ENCODE measurements at places on chromosomes 7 and 10.
A peak's percentile ranks its signal among the peaks of the same experiment; 100 is the strongest.

GRCh38 chr10:15636446-15636845 is 83.3 kb downstream of the ITGA8 start:
- DNase-seq, result no peak

- peak; percentile 52 for DNase-seq
Observed at GRCh38 chr10:80924063-80924952, 386.6 kb downstream of the SH2D4B start.

- no peak for DNase-seq
Observed at GRCh38 chr10:107540981-107541380, 376.5 kb upstream of the SORCS1 start.

GRCh38 chr7:91114232-91114631 is 150.0 kb upstream of the FZD1 start:
- DNase-seq, result no peak

DNA sequence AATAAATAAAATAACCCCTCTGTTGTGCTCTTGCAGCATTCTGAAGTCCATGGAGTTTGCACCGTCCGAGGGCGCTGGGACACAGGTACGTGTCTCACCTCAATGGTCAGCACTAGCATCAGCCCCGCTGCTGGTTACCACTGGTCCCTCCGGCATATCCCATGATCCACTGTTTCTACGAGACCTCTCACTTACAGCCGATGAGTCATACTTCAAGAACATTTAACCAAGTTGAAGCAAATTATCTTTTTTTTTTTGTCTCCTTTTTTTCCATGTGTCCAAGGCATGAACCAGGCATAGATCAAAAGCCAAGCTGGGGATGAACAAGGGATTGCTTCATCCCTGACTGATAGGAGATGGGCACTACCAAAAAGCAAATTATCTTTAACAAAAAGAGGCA is 92.9 kb upstream of the SH2B2 start:
- DNase-seq, result no peak

- no peak for DNase-seq
Observed at GRCh38 chr7:152073352-152073751, 47.9 kb downstream of the GALNT11 start.

DNA sequence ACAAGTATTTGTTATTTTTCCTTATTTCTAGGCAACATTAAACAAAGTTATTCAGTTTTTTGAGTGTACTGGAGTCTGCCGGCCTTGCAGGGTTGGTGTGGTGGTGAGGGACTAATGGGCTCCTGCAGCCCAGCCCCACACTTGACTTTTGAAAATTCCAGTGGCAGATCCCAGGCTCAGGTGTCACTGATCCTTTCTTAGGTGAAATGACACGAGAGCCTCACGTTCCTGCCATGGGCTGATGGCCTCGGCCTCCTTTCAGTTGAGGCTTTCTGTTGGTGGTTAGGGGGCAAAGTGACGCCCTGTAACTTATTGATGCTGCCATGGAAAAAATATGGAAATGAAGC is 117.9 kb downstream of the NKX6-2 start:
- DNase-seq, result no peak

GRCh38 chr7:44385434-44386138 is 60.2 kb upstream of the CAMK2B start:
- DNase-seq, result no peak

DNA sequence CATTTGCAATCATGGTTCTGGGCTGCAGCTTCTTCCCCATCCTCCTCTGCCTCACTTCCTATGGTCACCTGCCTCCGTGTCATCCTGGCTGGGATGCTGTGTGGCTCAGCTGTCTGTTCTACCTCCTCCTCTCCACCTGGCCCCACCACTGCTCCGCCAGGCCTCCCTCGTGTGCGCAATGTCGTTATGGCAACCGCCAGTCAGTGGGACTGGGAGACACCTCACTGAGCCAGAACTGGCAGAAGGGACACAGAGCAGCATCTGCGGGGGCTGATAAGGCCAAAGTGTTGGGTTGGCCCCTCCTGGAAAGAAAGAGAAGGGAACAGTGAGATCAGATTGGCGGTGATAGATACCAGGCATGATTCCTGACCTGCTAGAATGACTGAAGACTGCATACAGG is 527.5 kb downstream of the INHBA start:
- no peak for DNase-seq

GRCh38 chr10:97607095-97607636 is 17.6 kb downstream of the C10orf62 start:
- no peak for DNase-seq

DNA sequence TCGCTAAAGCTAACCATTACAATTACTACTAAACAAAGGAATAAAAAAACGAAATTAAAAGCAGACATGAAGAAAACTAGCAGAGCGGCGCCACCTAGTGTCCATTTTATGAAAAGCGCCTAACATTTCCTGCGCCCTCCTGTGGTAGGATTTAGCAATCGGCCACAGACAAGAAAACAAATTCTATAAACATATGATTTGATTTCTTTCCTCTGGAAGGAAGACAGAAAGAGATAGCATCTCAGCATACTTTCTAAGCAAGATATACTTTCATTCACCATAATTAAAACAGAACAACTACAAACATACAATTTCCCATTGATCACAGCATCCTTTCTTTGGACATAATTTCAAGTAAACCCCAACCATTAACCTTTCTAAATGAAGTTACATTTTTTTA is 337.7 kb upstream of the NPVF start:
- DNase-seq, result peak; percentile 83

DNA sequence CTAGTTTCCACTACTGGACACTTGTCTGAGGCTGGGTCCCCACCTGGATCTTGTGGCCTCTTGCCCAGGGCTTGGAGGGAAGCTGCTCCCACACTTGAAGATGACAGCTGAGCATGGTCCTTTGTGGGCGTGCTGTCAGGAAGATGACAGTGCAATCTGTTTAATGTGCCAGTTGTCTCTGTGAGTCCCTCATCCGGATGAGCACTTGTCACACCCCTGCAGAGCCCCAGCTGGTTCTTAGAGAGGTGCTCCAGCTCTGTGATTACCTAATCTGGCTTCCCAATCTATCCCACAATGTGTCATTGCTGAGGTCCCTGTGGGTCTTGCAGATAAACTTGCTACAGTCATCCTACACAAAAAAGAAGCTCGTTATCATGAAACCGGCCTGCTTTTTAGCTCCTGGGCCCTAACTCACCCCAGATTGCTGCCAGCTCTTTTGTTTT is 34.8 kb upstream of the CCSER2 start:
- peak; percentile 52 for DNase-seq

DNA sequence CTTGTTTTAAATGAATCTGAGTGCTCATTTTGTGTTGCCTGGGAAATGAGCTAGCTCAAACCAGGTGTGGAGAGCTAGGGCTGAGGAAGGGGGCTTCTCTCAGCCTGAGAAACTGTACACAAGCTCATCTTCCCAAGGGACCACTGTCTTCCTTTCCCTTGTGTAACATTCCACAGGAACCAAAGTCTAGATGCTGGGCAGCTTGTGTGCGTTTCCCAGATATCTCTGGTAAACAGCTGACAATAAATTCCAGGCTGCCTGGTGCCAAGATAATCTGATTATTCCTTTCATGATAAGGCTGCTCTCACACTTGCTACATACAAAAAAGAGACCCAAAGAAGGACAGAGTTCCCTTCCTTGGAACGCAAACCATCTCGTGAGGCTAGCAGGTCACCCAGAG is 33.1 kb upstream of the MKLN1 start:
- DNase-seq, result no peak

DNA sequence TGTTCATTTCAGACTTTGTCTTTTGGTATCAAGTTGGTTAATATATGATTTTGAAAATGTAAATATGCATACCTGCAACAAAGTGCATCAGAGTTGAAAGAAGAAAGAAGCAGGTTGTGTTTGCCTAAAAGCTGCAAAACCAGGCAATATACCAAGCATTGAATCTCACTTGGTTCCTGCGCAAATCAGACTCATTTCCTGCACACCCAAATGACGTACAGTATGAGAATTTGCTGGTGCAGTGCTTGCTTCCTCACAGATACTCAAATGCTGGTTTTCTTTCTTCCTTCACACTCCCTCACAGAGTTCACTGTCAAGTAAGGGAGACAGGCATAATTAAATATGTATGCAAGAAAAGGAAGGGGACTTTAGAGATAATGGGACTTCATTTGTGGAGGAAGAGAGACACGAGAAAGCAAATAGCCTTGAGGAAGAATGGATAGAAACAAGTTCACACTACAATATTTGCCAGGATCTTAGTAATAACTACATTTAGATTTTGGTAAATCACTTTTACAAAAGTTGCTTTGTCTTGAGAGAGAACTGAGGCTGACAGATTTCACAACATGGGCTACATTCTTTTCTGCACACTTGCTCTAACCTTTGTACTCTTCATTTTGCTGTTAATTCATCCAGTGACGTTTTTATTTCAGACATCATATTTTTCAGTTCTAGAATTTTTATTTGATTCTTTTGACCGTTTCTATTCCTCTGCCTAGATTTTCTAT is 56.9 kb upstream of the AOAH start:
- no peak for DNase-seq

DNA sequence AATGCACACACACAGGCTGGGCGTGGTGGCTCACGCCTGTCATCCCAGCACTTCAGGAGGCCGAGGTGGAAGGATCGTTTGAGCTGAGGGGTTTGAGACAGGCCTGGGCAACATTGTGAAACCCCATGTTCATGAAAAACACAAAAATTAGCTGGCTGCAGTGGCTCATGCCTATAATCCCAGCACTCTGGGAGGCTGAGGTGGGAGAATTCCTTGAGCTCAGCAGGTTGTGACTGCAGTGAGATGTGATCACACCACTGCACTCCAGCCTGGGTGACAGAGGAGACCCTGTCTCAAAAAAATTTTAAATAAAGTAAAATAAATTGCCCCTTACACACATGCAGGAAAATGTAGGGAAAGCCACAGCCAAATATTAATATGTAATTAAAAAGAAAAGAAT is 44.1 kb downstream of the RNF32 start:
- DNase-seq, result no peak

DNA sequence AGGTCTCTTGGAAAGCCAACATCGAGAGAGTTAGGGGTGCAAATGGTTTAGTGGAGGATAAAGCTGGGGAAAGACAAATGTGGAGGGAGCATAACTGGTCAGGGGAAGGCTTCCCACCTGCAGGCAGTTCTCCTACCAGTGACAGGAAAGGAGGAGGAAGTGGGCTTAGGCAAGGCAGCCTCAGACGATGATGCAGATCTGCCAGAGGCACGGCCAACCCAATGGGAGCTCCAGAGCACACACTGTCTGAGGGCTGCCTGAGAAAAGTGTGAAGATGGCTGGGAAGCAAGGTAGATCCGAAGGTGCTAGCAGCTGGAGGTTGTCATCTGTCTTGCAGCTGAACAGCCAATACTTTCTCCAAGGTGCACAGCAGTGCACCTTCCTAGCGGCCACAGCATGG is 178.8 kb downstream of the C7orf25 start:
- DNase-seq, result no peak

- no peak for DNase-seq
Observed at GRCh38 chr10:113397047-113397446, 155.8 kb upstream of the HABP2 start.

GRCh38 chr10:126160571-126160970 is 227.7 kb downstream of the ADAM12 start:
- no peak for DNase-seq

DNA sequence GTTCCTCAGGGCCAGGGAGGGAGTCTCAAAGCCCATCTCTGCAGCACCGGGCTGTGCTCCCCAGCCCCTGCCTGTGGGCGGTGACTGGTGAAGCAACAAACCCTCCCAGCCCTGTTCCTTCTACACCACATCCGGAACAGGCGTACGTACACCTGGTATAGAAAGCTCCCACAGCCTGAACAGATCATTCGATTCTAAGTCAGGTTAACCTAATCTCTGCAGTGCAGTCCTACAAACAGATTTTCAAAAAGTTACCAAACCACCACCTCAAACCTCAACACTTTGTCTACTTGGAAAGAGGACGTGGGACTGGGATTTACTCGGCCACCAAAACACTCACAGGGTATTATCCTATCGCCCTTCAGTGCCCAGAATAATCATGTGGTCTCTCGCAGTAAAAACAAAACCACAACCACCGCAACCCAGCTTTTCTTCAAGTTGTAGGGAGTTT is 238.4 kb downstream of the DIP2C start:
- peak; percentile 82 for DNase-seq

GRCh38 chr7:112172870-112173567 is 33.2 kb downstream of the DOCK4 start:
- DNase-seq, result no peak

DNA sequence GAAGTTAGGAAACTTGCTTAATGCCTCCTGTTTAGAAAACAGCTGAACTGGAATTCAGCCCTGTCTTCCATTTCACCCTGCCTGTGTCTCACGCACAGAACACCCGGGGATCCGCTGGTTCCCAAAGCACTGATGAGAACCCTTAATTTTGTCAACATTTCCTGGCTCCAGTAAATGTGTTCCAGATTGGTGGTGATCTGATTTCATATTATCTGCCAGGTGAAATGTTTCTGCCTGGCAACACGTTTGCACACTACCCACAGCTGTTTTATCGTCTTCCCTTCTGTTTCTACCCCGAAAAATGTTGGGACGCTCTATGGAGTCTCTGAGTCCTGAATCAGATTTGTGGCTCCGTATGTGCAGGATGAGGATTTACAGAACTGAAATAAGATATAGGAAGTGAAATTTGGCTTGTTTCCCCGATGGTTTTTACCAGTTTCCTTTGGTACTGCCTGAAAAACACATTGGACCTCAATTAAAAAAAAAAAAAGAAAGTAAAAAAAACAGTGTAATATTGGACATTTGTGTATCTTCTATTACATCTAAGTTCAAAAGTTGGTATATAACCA is 29.0 kb downstream of the MRC1 start:
- DNase-seq, result no peak

- peak; percentile 36 for DNase-seq
Observed at GRCh38 chr7:120996988-120997345, 8.5 kb downstream of the CPED1 start.

GRCh38 chr7:137120690-137121089 is 222.8 kb downstream of the PTN start:
- DNase-seq, result no peak

GRCh38 chr7:35691366-35691765 is 3.6 kb downstream of the HERPUD2 start:
- peak; percentile 43 for DNase-seq

- no peak for DNase-seq
Observed at GRCh38 chr10:119357412-119358151, 150.2 kb downstream of the GRK5 start.

DNA sequence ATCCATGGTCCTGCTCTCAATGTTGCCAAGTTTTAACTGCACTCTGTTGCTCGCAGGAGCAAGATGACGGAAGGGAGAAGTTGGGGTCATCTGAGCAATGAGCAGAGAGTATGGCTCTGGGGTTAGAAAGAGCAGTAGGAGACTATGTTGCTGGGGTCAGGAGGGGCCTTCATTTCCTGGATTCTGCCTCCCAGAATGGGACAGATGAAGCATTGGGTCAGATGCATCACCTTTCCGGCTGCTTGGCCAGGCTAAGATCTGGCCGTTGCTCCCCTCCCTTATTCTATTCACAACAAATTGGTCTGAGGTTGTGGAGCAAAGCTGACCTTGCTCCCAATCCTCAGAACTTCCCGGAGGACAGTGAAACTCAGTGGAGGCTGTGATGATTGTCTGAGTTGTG is 22.4 kb downstream of the STMP1 start:
- DNase-seq, result no peak

DNA sequence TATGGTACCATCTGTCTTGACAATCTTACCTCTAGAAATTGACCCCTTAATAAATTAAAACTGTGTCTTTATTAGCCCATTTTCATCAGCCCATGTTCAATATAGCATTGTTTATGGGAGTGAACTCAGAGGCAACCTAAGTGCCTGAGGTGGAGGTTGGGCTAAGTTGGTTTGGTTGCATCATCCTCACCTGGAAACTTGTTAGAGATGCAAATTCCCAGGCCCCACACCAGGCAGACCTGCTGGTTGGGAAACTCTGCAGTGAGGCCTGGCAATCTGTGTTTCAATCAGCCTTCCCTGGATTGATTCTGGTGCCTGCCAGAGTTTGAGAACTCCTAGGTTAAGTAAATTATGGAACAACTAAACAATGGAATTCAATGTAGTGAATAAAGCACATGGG is 9.4 kb upstream of the FAM170B start:
- no peak for DNase-seq

Measured in NB4 (cell line).